Skin of body (tissue), 3 donors: ENCODE measurements at places on chromosomes 2 and 18. TPM values are rescaled to one million over a fixed set of nuclear protein-coding genes. Genes with fewer than 3 reads are reported as not detected.

ZNF521 gene
- total RNA-seq: 35.3 TPM

PLA2R1 gene
- 11.3 TPM for total RNA-seq

CRYGC gene
- total RNA-seq: not detected

LHCGR gene
- total RNA-seq: 1.5 TPM

QPCT gene
- 33.8 TPM for total RNA-seq

OBSL1 gene
- total RNA-seq: 47.0 TPM

GDF7 gene
- total RNA-seq: 0.89 TPM

TANC1 gene
- total RNA-seq: 43.7 TPM

C2orf15 gene
- total RNA-seq: 1.4 TPM

ACMSD gene
- total RNA-seq: not detected

HOXD1 gene
- total RNA-seq: 0.30 TPM

CYP20A1 gene
- total RNA-seq: 26.2 TPM

IL36A gene
- not detected for total RNA-seq

CDKL4 gene
- total RNA-seq: 2.3 TPM

LINC00305 gene
- not detected for total RNA-seq

DOCK10 gene
- 21.3 TPM for total RNA-seq

CEBPZOS gene
- 18.8 TPM for total RNA-seq

HSBP1L1 gene
- 9.8 TPM for total RNA-seq

REEP1 gene
- 3.9 TPM for total RNA-seq

FBLN7 gene
- total RNA-seq: 4.0 TPM

ALPI gene
- total RNA-seq: not detected

SOX11 gene
- 6.6 TPM for total RNA-seq

ITGA4 gene
- 19.0 TPM for total RNA-seq

FSHR gene
- not detected for total RNA-seq

AMER3 gene
- total RNA-seq: under 0.01 TPM

LAMA3 gene
- 60.6 TPM for total RNA-seq

HOXD9 gene
- 4.7 TPM for total RNA-seq

RAB6D gene
- total RNA-seq: not detected

SLC4A3 gene
- 2.5 TPM for total RNA-seq

PID1 gene
- total RNA-seq: 17.5 TPM

MYCN gene
- total RNA-seq: 15.6 TPM

TMX3 gene
- 46.7 TPM for total RNA-seq

CFC1 gene
- total RNA-seq: not detected

UGT1A5 gene
- not detected for total RNA-seq

CDH2 gene
- 5.4 TPM for total RNA-seq

GAREM2 gene
- 2.5 TPM for total RNA-seq

G6PC2 gene
- not detected for total RNA-seq

TCF7L1 gene
- 8.0 TPM for total RNA-seq

LYG2 gene
- 16.5 TPM for total RNA-seq
